ENCODE measurements at places on chromosomes 1 and 21. TPM values are rescaled to one million over a fixed set of nuclear protein-coding genes. Genes with fewer than 3 reads are reported as not detected.

CLCN6 gene
- polyA plus RNA-seq, result 11.7 TPM

ACTL8 gene
- polyA plus RNA-seq, result not detected

BEND5 gene
- 31.5 TPM for polyA plus RNA-seq

AIRE gene
- 0.45 TPM for polyA plus RNA-seq

SHE gene
- not detected for polyA plus RNA-seq

TEDDM1 gene
- polyA plus RNA-seq, result 0.08 TPM

NKAIN1 gene
- not detected for polyA plus RNA-seq

TMEM82 gene
- not detected for polyA plus RNA-seq

CHI3L2 gene
- 14.4 TPM for polyA plus RNA-seq

LAMTOR2 gene
- polyA plus RNA-seq, result 159 TPM

CLCA4 gene
- 0.16 TPM for polyA plus RNA-seq

PM20D1 gene
- polyA plus RNA-seq, result 2.0 TPM

TFF2 gene
- polyA plus RNA-seq, result not detected

CAPZB gene
- polyA plus RNA-seq, result 419 TPM

RGS4 gene
- not detected for polyA plus RNA-seq

GMEB1 gene
- polyA plus RNA-seq, result 17.4 TPM

PTPN7 gene
- polyA plus RNA-seq, result 18.7 TPM

SERPINC1 gene
- not detected for polyA plus RNA-seq

PLA2G2D gene
- polyA plus RNA-seq, result 10.1 TPM

FCGR1A gene
- polyA plus RNA-seq, result 0.43 TPM

S100A7A gene
- polyA plus RNA-seq, result not detected

PRDX6 gene
- 84.7 TPM for polyA plus RNA-seq

ZYG11A gene
- 0.33 TPM for polyA plus RNA-seq

VANGL2 gene
- polyA plus RNA-seq, result not detected

OR10J1 gene
- polyA plus RNA-seq, result not detected

CLDN17 gene
- not detected for polyA plus RNA-seq

GPR37L1 gene
- polyA plus RNA-seq, result 0.11 TPM

CDC14A gene
- 11.5 TPM for polyA plus RNA-seq

TRMT13 gene
- 11.9 TPM for polyA plus RNA-seq

DMRTA2 gene
- polyA plus RNA-seq, result not detected

SORT1 gene
- polyA plus RNA-seq, result 0.09 TPM

PRR9 gene
- polyA plus RNA-seq, result not detected

RHEX gene
- polyA plus RNA-seq, result 2.0 TPM

DISP1 gene
- 5.4 TPM for polyA plus RNA-seq

CDA gene
- polyA plus RNA-seq, result 0.73 TPM

RAVER2 gene
- 1.2 TPM for polyA plus RNA-seq

SMIM11 gene
- polyA plus RNA-seq, result 6.3 TPM

TBX19 gene
- 2.5 TPM for polyA plus RNA-seq

SYCP1 gene
- polyA plus RNA-seq, result not detected

HIPK1 gene
- 6.1 TPM for polyA plus RNA-seq

IGSF9 gene
- 0.08 TPM for polyA plus RNA-seq

MSH4 gene
- polyA plus RNA-seq, result 0.10 TPM

C1QTNF12 gene
- 0.88 TPM for polyA plus RNA-seq

G0S2 gene
- 0.38 TPM for polyA plus RNA-seq

KIF1B gene
- 1.8 TPM for polyA plus RNA-seq

LIN28A gene
- not detected for polyA plus RNA-seq

TMPRSS3 gene
- polyA plus RNA-seq, result not detected

RHD gene
- polyA plus RNA-seq, result 0.19 TPM

BROX gene
- polyA plus RNA-seq, result 13.6 TPM

ERICH3 gene
- polyA plus RNA-seq, result not detected

KLF17 gene
- not detected for polyA plus RNA-seq

SZT2 gene
- polyA plus RNA-seq, result 8.0 TPM

OR10Z1 gene
- not detected for polyA plus RNA-seq

SPRR4 gene
- polyA plus RNA-seq, result not detected

DPT gene
- polyA plus RNA-seq, result not detected

AGTRAP gene
- polyA plus RNA-seq, result 52.6 TPM

SEC16B gene
- polyA plus RNA-seq, result not detected

C21orf58 gene
- polyA plus RNA-seq, result 1.3 TPM

KCNT2 gene
- not detected for polyA plus RNA-seq

LCE3D gene
- polyA plus RNA-seq, result not detected

Measured in IgD-negative memory B cell (primary cell).